Transverse colon (tissue), 4 donors: ENCODE measurements at places on chromosomes 2 and 18. TPM values are rescaled to one million over a fixed set of nuclear protein-coding genes. Genes with fewer than 3 reads are reported as not detected.
A peak's percentile ranks its signal among the peaks of the same experiment; 100 is the strongest.

Gene G6PC2
- total RNA-seq: not detected

Gene NCKAP5
- 4.1 TPM for total RNA-seq

Gene GKN1
- total RNA-seq: not detected

Gene GALR1
- 1.9 TPM for total RNA-seq

Gene NYAP2
- not detected for total RNA-seq

Gene SIGLEC15
- total RNA-seq: not detected

DNA sequence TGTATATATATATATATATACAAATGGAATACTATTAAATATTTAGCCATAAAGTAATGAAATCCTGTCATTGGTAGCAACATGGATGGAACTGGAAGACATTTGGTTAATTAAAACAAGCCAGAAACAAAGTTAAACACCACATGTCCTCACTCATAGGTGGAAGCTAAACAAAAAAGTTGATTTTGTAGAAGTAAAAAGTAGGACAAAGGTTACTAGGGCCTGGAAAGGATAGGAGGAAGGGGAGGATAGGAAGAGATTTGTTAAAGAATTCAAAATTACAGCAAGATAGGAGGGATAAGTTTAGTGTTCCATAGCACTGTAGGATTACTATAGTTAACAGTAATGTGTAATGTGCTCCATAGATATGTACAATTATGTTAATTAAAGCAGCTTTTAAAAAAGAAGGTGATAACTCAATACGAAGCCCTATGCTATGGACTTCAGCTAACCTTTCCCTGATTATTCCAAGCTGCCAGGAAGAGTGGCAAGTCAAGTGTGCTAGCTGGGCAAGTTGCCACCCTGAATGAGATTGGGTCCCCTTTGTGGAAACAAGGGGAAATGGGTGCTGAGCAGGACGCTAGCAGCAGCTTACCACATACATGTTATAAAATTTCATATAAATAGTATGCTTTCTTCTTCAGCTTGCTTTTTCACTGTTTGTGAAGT is 12.3 kb downstream of the MERTK start:
- no peaks in the 10 kb centered on the region for H3K27me3 ChIP-seq
- H3K27ac ChIP-seq: no peak overlapping the region
- peaks cover 39% of the 10 kb centered on the region for H3K4me1 ChIP-seq
- H3K4me3 ChIP-seq: no peak overlapping the region
- DNase-seq: peak; percentile 31

GRCh38 chr2:70921839-70922234 is 13.9 kb upstream of the ATP6V1B1 start:
- H3K27me3 ChIP-seq: peaks cover 23% of the 10 kb centered on the region
- no peak overlapping the region for H3K27ac ChIP-seq
- no peaks in the 10 kb centered on the region for H3K36me3 ChIP-seq
- no peak overlapping the region for H3K4me3 ChIP-seq
- no peak for DNase-seq
- no peaks in the 10 kb centered on the region for H3K4me1 ChIP-seq

GRCh38 chr18:66346833-66347588 is 256.9 kb downstream of the CDH19 start:
- DNase-seq: no peak
- H3K4me1 ChIP-seq: no peaks in the 10 kb centered on the region
- no peaks in the 10 kb centered on the region for H3K36me3 ChIP-seq

- H3K4me1 ChIP-seq: peaks cover 12% of the 10 kb centered on the region
- no peak overlapping the region for H3K27ac ChIP-seq
- DNase-seq: no peak
- H3K4me3 ChIP-seq: no peak overlapping the region
- H3K27me3 ChIP-seq: no peaks in the 10 kb centered on the region
Observed at GRCh38 chr2:207121784-207122183, 44.0 kb downstream of the KLF7 start.

- DNase-seq: no peak
- no peaks in the 10 kb centered on the region for H3K4me1 ChIP-seq
- H3K36me3 ChIP-seq: no peaks in the 10 kb centered on the region
- H3K27ac ChIP-seq: no peak overlapping the region
- H3K4me3 ChIP-seq: no peak overlapping the region
Observed at GRCh38 chr2:143802871-143803650, 673.8 kb downstream of the ARHGAP15 start.

GRCh38 chr2:240752209-240752608 is 60.5 kb downstream of the AQP12A start:
- H3K4me1 ChIP-seq: no peaks in the 10 kb centered on the region
- H3K4me3 ChIP-seq: no peak overlapping the region
- no peaks in the 10 kb centered on the region for H3K27me3 ChIP-seq

- H3K36me3 ChIP-seq: no peaks in the 10 kb centered on the region
- H3K4me3 ChIP-seq: no peak overlapping the region
- H3K27me3 ChIP-seq: no peaks in the 10 kb centered on the region
- no peak overlapping the region for H3K27ac ChIP-seq
- DNase-seq: no peak
Observed at GRCh38 chr2:223088866-223089265, 36.9 kb downstream of the KCNE4 start.

- no peaks in the 10 kb centered on the region for H3K36me3 ChIP-seq
- no peaks in the 10 kb centered on the region for H3K27me3 ChIP-seq
- H3K27ac ChIP-seq: no peak overlapping the region
- DNase-seq: no peak
- H3K4me3 ChIP-seq: no peak overlapping the region
Observed at GRCh38 chr2:48819206-48819735, 63.7 kb upstream of the LHCGR start.
